ENCODE measurements at places on chromosomes 3 and 15.

- no peak for DNase-seq
Measured at GRCh38 chr3:169668957-169669741, 5.6 kb upstream of the MECOM start.

- no peak for DNase-seq
Measured at GRCh38 chr3:190655933-190656332, 142.0 kb downstream of the IL1RAP start.

GRCh38 chr15:77790481-77790880 lies 157.8 kb upstream of the LINGO1 start:
- no peak for DNase-seq

GRCh38 chr15:100726421-100727190 lies 124.2 kb downstream of the ASB7 start:
- no peak for DNase-seq

DNA sequence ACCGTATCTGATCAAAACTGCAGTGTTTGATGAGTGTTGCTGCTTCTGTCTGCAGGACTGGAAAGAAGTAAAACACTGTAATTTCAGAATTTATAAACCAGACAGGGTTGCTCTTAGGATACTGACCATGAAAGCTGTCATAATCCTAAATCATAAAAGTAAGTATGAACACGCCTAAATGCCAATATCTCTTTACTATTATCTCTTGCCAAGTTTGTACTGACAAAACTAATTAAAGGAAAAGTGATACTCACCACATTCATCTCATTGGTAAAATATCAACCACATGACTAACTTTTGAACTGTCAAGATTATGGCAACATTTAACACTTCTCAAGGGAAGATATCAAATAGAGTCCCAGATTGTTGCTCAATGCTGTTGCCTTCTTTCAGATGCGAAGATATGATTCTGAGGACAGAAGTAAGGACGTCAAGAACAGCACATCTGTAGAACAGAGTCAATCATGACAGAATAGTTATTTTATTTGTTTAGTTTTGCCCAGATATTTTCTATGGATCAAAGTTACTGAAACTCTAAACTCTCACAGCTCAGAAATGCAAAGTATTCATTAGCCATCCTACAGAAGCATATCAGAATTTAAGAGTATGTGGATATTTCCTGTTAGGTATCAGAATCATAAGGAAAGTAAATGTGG lies 61.4 kb upstream of the COL8A1 start:
- no peak for DNase-seq
